AG09309 (cell line): ENCODE measurements at places on chromosomes 4 and X.

DNA sequence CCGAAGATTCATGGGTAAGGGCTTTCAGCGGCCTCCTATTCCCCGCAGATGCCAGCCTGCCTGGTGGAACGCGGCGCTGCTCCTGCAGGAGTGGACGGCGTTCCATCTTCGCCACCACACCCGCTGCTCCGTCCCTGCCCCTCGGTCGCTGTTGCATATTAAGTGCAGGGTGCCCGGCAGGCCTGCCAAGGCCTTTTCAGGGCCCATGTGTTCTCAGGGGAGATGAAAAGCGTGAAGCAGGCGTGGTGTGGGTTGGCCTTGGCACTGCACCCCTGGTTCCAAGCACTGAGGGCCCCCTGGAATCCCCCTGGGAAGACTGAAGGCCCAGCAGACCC is 52.0 kb downstream of the SORCS2 start:
- no peak for DNase-seq

DNA sequence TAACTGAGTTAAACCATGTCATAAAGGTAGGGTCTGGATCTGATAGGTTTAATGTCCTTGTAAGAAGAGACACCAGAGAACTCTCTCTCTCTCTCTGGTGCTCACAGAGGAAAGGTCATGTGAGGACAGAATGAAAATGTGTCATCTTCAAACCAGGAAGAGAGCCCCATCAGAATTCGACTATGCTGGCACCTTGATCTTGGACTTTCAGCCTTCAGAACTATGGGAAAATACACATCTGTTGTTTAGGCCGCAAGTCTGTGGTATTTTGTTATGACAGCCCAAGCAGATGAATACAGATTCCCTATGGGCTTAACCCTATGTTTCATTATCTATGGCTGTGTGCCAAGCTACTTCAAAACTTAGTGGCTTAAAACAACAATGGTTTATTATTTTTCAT is 105.5 kb upstream of the DDIT4L start:
- DNase-seq = no peak

GRCh38 chr4:38675146-38676121 is 11.4 kb downstream of the KLF3 start:
- no peak for DNase-seq

GRCh38 chr4:104815665-104816064 is 321.0 kb upstream of the CXXC4 start:
- no peak for DNase-seq

GRCh38 chr4:174531486-174531885 is 9.2 kb upstream of the HPGD start:
- no peak for DNase-seq

- no peak for DNase-seq
These were observed 77.5 kb downstream of the HCCS start for GRCh38 chrX:11188664-11189063.

DNA sequence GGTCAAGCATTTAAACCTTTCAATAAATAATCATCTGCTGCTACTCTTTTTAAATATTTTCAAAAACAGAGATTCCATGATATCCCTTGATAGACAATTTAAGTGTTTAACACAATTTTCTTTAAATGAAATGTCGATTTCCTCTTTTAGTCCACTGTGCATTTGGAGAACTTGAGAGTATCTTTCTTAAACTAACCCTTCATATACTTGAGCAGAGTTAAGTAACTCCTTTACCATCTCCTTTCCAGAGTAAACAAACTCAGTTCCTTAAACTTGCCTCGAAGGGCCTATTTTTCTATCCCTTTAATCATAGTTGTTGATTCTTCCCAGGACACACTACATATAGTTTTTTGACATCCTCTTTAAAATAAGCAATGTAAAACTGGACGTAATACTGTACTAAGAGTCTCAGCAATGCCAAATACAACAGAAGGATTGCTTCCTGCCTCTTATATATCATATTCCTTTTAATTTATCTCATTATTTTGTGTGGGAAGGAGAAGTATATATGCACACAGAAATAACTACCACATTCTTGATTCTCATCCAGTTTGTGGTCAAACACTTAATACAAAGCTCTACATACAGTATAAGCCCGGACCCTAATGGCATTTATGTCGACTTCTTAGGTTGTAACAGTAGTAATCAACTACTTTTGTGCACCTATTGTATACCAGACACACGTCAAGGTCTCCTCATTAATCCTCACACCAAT is 22.8 kb downstream of the RAB28 start:
- no peak for DNase-seq

DNA sequence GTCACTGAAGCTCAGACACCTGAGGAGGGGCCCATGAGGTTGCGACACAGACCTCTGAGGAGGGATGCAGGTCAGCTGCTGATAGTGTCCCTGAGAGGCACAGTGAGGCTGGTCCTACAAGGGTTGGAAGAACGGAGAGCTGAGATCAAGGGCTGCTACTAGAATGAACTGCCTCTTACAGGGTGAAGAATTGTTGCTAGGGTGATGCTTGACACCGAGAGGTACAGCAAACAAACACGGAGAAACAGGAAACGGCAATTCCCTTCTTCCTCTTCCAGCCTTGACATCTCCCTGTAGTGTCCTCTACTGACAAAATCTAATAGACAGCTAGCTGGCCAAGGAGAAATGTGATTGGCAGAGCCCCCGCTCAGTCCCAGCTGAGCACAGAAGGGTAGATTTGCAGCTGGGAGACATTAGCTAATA is 11.8 kb upstream of the HPGDS start:
- DNase-seq = no peak

- DNase-seq = no peak
These were observed 87.8 kb upstream of the ACSL1 start for GRCh38 chr4:184913356-184914143.
